Stimulated activated CD4-positive, alpha-beta T cell treated with anti-CD3 and anti-CD28 coated beads, Interleukin-4, amount 100 ng/mL, for 1 hour (primary cell): ENCODE measurements at places on chromosomes 6 and 20.

DNA sequence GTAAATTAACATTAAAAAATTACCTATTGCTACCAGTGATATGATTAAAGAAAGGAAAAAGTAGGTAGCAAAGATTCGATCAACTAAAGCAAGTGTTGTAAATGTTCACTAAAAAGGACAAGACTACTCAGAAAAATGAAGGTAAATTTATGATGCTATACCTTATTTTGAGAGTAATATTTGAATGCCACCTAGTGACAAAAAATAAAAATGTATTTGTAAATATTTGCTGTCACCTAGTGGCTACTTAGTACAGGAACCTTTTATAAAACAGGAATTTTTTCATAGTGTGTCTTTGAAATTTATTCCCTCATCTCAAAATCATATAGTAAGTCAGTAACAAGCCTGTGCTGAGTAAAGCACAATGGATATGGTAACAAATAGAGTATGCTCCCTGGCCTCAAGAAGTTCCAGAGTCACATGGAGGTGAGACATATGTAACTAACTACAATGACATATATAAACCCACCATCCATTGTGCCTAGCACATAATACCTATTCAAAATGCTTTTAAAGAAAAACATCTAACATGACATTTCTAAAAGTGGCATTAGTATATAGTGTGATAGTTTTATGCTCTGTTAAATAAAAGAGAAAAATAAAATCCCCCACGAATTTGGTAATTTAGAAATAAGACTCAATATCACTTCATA lies 193.1 kb upstream of the SIM1 start:
- DNase-seq = no peak

DNA sequence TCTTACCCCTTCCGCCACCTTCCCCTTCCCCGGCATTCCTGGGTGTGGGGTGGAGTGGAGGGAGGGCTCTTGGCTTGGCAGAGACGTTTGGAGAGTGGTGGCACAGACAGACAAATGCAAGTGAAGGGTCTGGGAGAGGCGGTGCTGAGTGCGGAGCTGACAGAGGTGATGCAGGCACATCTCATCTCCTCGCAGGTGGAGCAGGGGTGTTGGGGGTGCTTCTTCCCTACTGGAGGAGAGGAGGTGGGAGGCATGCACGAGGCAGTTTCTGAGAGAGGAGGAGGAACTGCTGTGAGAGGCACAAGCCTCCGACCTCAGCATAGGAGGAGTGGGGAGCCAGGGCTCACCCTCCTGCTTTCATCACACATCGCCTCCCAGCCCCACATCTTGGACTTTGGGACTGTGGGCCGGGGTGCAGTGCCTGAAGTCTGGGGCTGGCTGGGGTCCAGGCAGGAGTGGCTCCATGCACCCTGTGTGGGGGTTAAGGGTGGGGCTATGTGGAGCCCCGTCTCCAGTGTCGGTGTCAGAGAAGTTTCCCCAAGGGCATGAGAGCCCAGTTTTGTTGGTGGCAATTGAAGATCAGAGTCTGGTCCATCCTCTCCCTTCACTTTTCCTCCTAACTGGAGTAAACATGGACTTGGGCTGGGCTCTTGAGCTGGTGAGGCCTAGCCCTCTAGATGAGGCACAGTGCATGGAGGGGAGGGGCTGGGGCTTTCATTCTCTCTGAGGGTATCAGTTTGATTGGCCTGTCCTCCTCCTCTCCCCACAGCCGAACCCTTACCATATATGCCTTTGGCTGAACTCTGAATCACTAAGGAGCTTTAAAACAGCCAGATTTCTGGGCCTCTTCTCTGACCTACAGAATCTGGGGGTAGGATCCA lies 20.2 kb upstream of the SLC22A7 start:
- no peak for DNase-seq

DNA sequence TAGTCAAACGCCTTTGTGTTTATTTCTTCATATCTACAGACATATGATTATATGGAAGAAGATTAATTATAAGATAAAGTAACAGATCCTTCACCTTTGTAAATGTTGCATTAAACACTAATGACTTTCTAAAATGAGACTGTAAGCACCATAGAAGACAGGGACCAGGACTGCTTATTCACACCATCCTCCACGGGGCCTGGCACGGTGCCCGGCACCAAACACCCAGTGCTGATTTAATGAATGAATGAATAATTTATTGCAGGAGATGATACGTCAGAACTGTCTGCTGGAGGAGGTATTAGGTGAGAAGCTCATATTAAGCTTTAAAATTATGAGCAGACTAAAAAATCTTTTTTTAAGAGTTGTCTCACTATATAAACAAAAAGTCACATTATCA lies 88.3 kb downstream of the SLX4IP start:
- DNase-seq = no peak

DNA sequence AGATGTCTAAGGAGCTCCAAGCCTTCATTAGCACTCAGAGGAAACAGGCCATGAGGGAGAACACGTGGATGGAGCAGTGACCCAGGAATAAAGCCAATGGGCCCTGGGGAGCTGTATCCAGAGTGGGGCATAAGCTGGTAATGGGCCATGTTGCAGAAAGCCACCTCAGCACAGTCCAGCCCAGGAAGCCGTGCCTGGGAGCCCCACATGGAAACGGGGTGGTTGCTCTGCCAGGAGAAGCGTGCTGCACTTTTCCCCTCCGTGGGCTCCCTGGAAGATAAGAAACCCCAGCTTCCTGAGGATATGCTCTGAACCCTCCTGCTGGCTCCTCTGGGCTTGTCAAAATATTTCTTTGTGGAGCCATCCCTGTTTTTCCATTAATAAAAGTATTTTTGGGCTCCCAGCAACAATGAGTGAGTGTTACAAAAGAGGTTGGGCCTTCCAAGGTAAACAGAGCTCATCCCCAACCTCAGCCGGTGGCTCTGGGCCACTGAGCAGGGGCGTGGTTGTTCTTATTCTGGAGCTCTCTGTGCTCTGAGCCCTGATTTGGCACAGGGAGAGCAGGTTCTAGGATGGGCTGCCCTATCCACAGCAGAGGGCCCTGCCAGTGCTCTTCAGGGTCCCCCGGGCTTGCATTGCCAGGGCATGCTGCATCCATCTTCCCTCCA lies 31.2 kb upstream of the NFATC2 start:
- DNase-seq = no peak

- DNase-seq = no peak
Measured at GRCh38 chr6:73564578-73565345, 43.9 kb upstream of the EEF1A1 start.
